Bronchial epithelial cell (primary cell): ENCODE measurements at places on chromosomes 7 and 10. TPM values are rescaled to one million over a fixed set of nuclear protein-coding genes. Genes with fewer than 3 reads are reported as not detected.

GRCh38 chr7:115410972-115411686, 489.2 kb downstream of the MDFIC start:
- DNase-seq, result no peak

DNA sequence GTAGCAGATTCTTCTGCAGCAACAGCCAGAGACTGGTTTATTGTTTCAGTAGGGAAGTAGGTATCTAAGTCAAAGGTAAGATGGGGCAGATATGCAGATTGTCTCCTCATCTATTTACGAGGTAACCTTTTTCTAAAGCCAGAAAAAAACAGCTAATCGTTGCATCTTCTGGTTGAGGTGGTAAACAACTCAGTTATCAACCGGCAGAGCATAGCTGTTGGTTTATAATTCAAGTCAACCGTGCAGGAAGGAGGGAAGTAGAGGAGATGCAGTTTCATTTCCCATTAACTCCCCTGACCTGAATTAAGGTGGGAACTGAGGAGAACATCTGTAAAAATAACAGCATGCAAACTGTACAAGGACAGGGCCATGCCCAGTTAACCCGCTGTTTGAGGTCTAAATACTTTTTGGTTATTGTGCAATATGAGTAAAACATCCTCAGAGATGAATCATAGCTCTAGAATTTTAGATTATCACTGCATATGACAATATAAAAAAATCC, 156.5 kb upstream of the ITGB1 start:
- DNase-seq, result peak; percentile 70

DNA sequence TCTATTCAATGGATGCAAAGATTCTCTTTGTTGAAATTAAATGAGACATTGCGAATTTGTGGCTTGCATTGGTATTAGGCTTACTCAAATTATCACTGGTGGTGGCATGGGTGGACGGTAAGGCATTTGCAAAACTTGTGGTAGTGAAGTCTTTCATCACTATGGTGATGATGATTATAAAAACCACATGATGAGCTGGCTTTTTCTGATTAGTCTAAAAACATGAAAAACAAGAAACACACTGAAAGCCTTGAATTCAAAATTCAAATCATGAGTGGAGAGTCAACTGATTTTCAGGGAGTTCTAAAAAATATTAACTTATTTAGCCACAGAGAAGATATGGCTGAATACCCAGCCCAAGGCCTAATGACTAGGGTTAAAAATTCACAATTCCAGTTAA, 99.8 kb upstream of the HGF start:
- DNase-seq, result no peak

GRCh38 chr7:101833799-101834198, 16.4 kb downstream of the CUX1 start:
- DNase-seq, result no peak

DNA sequence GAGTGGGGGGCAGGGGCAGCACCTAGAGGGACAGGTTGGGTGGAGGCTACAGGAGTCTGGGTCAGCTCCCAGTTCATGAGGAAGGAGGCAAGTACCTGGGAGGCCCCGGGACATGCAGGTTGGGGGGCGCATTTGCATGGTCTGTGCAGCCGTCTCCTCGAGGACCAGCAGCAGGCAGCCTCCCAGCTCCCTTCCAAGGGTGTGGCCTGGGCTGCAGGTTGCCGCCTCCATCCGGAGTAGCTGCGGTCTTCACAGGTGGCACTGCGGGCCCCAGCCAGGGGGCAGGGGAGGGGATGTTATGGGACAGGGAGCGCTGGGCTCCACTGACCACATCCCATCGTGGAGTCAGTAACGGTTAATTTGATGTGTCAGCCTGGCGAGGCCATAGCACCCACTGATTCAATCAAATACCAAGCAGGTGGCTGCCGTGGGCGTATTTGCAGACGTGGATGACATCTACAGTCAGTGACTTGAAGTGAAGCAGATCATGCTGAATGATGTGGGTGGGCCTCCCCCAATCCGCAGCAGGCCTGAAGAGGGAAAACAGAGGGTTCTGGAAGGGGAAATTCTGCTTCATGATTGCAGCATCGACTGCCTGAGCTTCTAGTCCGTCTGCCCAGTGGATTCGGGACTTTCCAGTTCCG, 81.6 kb downstream of the PRKAG2 start:
- no peak for DNase-seq

- DNase-seq, result peak; percentile 53
Observed at GRCh38 chr10:63409465-63410027, 56.2 kb downstream of the JMJD1C start.

DNA sequence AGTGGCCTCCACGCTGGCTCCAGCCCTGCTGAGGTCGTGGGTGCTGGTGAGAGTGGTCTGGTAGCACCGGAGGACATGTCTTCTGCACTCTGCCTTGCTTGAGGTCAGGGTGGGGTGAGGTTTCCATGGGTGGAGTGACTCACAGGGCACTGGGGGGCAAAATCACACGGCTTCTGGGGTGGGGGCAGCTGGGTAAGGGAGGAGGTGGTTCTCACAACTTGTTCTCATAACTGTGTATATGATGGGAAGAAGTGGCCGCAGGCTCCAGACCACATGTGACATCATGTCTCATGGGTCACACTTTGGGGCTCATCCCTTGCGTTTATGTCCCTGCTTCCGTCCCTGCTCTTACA, 884 bp upstream of the PRF1 start:
- DNase-seq, result no peak

DNA sequence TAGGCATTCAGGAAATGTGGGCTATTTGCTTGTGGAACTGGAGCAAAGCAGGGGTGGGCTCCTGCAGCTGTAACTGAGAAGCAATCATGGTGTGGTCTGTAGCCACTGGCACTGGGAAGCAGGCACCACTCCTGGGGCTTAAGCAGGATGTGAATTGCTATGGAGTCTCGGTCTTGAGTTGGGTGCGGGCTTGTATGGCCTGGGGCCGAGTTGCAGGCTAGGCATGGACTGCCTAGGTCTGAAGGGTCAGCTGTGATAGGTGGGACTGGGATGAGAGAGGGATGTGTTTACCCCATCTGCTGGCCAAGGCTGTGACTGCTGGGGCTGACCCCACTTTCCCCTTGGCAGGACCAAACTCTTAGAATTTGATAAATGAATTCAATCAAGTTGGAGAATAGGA, 43.0 kb downstream of the ADCY1 start:
- DNase-seq, result no peak

DNA sequence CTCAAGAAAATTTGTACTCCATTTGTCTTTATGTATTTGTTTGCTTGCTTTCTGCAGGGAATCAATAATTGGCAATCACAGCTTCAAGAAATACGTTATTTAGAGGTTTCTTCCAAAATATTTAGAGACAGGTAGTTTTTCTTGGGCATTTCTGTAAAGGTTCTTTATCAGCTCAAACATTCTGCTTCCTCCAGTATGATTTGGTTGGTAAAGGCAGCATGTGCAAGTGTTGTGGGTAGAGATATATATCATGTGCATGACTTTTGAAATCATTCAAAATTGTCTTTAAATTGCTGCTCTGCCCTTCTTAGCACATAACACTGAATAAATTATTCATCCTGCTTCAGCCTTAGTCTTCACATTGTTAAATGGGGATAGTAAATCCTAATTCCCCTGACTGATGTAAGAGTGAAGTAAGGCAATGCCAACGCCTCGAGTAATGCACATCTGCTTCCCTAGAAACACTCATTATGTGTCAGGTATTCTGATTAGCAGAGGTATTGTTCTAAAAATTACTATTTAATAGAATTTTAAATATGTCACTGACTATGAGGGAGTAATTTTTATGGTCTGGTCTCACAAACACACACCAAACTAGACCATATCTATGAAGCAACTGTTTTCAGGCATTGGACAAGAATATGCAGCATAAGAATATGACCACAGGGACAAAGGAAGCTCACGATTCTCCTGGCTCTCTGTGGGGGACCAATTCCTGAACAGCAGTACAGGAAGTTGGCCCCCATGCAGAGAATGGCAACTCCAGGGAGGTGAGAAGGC, 77.3 kb upstream of the AKR1E2 start:
- DNase-seq, result peak; percentile 51

DNA sequence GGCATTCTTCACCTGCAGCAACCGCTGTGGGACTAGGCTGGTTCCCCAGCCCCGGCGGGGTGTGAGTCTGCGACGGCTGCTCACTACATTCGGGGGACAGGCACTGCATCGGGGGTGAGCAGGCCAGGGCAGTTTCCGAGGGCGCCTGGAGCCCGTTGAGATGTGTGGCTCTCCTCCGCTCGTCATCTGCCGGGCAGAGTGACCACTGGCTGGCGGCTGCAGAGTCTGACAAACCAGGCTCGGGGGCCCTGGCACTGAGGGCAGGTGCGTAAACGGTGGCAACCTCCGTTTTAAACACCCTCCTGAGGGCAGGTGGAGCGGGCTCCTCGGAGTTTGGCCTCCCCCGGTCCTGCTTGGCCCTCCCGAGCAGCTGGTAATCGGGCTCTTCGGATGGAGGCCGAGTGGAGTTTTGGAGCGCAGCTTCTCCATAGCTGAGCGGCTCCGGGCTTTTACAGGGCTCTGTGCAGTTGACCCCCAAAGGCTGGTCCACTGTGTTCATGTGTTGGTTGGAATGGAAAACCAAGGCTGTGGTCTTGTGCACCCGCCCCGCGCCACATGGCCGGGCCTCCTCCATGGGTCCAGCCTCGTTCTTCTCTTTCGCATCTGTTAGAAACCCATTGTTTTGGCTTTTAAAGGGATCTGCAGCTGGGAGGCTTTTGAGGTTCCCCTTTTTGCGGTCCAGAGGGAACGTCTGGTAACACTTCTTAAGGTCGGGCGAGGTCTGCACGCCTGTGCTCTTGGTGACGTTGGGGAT, 20.9 kb downstream of the INSYN2A start:
- no peak for DNase-seq

GRCh38 chr7:34225193-34225592, 319.9 kb downstream of the BMPER start:
- DNase-seq, result no peak

- peak; percentile 40 for DNase-seq
Observed at GRCh38 chr7:3915337-3915878, 614.4 kb downstream of the SDK1 start.

DNA sequence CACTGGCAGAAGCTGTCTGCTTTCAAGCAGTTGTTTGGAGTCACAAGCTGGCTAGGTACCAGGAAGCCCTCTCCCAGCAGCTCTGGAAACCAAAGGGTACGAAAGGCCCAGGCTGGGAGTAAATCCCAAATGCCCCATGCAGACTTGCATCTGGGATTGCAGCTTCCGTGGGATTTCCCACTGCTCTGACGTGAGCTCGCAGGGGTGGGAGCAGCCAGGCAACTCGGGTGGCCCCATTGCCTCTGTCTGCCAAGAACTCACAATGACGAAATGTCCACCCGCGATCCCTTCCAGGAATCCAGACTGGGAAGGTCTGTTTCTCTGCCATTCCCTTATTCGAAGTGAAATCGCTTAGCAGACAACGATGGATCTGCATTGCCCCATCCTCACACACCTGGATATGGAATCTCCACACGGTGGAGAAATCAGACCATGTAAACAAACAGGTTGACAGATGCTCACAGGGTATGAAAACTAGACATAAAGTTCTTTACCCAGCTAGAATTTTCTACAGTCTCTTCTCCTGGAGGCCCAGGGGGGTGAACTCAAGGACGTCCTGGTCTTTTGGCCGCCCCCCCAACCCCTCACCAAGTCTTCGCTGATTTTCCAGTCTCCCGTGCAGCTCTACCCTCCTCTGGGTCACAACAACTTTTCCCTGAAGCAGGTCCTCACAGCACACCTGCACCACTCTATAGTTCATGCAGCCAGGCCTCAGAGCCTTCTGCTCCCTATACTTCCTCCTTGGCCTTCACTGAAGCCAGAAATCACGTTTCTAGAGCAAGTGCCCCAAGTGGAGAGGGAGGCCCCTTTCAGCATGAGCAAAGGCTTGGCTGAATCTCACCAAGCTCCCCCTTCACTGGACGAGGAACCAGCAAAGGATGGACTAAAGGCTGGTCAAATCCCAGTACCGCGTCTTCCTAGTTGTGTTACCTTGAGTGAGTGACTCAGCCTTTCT, 20.0 kb downstream of the SH3PXD2A start:
- DNase-seq, result no peak

- no peak for DNase-seq
Observed at GRCh38 chr10:45660876-45661411, 11.6 kb downstream of the ZFAND4 start.

- DNase-seq, result peak; percentile 72
Observed at GRCh38 chr10:103566536-103566935, 73.0 kb downstream of the NEURL1 start.

GRCh38 chr7:128361411-128362379, at the start of gene PRRT4:
Gene PRRT4, minus strand, starts transcription at chr7:128361690.
- no peak for DNase-seq

DNA sequence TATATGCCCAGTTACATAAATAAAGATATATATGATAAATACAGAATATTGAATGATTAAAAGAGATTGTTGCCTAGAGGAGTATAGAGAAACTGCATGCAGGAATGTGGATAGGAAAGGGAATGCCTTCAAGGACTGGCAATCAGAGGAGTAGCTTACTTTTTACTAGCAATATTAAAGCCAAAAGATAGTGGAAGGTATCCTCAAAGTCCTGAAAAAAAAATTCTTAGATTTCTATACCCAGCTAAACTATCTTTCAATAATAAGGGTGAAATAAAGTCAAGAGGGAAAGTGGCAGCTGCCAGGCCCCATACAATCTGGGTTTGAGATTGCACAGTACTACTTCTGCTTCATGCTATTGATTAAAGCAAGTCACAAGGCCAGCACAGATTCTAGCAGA, 733.2 kb downstream of the GATA3 start:
- no peak for DNase-seq

GRCh38 chr10:77514870-77515269, 122.7 kb downstream of the KCNMA1 start:
- DNase-seq, result no peak

GRCh38 chr7:73701357-73701995, 18.0 kb downstream of the STX1A start:
- DNase-seq, result peak; percentile 27

- peak; percentile 8 for DNase-seq
Observed at GRCh38 chr7:34385384-34385783, 272.6 kb upstream of the NPSR1 start.

- DNase-seq, result no peak
Observed at GRCh38 chr10:98422182-98422581, 7.2 kb upstream of the PYROXD2 start.

PLEKHS1 gene
- not detected in 2 replicates for total RNA-seq

PTPRN2 gene
- total RNA-seq, result 1.1 and 2.8 TPM in 2 replicates

DGKI gene
- total RNA-seq, result under 0.01 and 0.38 TPM in 2 replicates

CLDN3 gene
- not detected in 2 replicates for total RNA-seq

CYP2C19 gene
- total RNA-seq, result 0.26 and 1.2 TPM in 2 replicates

ELAPOR2 gene
- 3.9 and 13.3 TPM in 2 replicates for total RNA-seq

SPDYE5 gene
- not detected in 2 replicates for total RNA-seq

SCART1 gene
- total RNA-seq, result 1.0 and 1.1 TPM in 2 replicates

GALNT11 gene
- 29.1 and 31.9 TPM in 2 replicates for total RNA-seq

MACROH2A2 gene
- 11.3 and 11.5 TPM in 2 replicates for total RNA-seq

PNLIPRP2 gene
- total RNA-seq, result not detected in 2 replicates

ANKRD2 gene
- 0.26 TPM in 2 replicates for total RNA-seq
